Stimulated activated CD4-positive, alpha-beta T cell treated with anti-CD3 and anti-CD28 coated beads, Interleukin-2, amount 100 ng/mL, for 48 hours (primary cell): ENCODE measurements at places on chromosomes 7 and 10.
A peak's percentile ranks its signal among the peaks of the same experiment; 100 is the strongest.

GRCh38 chr7:27130540-27131389 is at the start of gene HOXA4:
Gene HOXA4, minus strand, starts transcription at chr7:27130757. Its CDS starts 24 bp downstream, at chr7:27130733.
- DNase-seq, result peak; percentile 62

DNA sequence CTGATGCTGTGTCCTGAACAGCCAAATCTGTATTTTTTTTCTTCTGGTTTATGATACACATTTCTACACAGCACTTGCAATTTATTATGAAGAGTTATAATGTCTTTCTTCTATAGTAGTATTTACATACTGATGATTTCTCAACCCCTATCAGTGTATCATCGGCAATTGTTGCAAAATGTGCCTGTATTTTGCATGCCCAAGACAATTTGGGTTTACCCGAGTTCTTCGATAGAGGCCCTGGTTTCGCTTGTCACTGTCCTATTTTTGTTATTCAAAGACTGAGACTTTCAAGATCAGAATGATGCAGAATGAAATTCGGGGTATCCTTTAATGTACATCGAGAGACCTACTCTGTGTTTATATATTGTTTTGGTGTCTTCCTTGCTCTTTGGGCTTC is 184.5 kb upstream of the PRSS58 start:
- no peak for DNase-seq

DNA sequence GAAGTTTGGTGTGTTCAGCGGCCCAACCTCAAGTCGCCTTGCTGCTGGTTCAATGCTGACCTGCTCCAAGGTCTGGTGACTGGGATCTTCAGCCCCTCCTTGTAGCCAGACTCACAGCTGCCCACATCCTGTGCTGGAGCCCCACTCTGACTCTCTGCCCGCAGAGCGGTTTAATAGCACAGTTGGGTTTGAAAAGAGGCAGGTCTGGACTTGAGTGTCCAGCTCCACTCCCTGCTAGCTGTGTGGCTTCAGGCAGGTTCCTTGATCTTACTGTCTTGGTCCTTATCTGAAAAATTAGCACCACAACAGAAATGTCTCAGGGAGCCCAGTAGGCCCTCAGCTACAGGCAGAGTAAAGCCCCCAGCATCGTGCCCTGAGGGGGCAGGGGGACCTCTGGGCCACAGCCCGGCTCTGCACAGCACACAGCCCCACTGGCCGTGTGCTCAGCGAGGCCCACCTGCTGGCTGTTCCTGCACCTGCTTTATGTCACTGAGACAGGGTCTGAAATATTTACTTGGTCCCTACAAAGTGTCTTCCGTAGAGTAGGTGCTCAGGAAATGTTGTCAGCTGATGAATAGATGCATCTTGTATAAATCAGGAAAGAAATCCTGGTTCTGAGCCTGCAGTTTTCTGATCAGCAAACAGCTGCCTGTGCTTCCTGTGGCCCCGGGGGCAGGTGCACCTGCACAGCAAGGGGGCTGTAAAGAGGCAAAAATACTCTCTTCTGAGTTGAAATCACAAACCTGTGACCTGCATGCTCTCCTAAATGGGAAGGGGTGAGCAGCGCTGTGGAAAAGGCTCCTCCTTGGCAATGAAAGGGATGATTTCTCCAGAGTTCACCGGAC is 155.5 kb downstream of the SVIL start:
- no peak for DNase-seq

- DNase-seq, result no peak
Observed at GRCh38 chr7:7014827-7015595, 167.3 kb upstream of the C1GALT1 start.

DNA sequence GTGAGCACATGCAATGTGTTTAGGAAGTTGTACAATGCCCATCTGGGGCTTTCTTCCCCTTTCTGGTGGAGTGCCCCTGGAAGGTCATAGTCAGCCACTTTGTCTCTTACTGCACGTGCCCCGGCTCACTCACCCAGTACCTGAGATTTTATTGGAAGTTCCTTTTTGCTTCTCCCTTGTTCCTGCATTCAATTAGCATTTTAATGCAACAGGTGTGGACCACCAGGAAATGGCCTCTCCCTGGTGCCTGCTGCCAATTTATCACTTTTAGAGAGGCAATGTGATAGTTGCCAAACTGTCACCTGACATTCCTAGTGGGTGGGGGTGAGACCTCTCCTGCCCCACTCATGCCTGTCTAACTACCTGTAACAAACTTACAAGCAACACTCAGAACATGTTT is 293.4 kb upstream of the DKK1 start:
- DNase-seq, result no peak

DNA sequence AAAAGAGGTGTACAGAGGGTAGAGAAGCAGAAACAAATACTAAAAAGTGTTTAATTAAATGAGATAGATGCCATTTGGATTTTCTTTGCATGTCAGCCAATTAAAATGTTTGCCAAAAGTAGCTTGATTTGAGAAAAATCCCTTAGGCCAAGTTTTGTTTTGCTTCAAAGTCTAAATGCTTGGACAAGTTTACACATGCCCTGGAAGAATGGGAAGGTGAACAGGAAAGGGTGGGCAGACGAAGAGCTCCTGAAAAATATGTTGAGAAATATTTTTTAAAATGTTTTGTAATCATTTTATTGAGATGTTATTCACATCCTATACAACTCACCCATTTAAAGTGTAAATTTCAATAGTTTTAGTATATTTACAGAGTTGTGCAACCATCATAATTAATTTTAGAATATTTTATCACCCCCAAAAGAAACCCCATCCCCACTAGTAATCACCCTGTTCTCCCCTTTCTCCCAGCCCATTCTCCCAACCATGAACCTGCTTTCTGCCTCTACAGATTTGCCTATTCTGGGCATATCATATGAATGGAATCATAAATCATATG is 98.5 kb upstream of the ANK3 start:
- DNase-seq, result no peak

GRCh38 chr10:69665474-69666320 is 35.6 kb downstream of the FAM241B start:
- DNase-seq, result no peak

GRCh38 chr7:50068026-50068425 is 25.0 kb downstream of the ZPBP start:
- no peak for DNase-seq

GRCh38 chr10:33509231-33509831 is 174.9 kb upstream of the NRP1 start:
- peak; percentile 3 for DNase-seq

- no peak for DNase-seq
Observed at GRCh38 chr10:126705951-126706565, 35.6 kb upstream of the C10orf90 start.

GRCh38 chr7:131326576-131326975 is 1.1 kb upstream of the MKLN1 start:
- DNase-seq, result no peak

- DNase-seq, result no peak
Observed at GRCh38 chr7:129835569-129835968, 117.2 kb downstream of the UBE2H start.

- peak; percentile 25 for DNase-seq
Observed at GRCh38 chr10:43689618-43689954, 40.9 kb upstream of the ZNF32 start.

- no peak for DNase-seq
Observed at GRCh38 chr10:110900983-110901382, 18.0 kb downstream of the BBIP1 start.

GRCh38 chr10:132551808-132552130 is 14.2 kb downstream of the INPP5A start:
- no peak for DNase-seq

- DNase-seq, result no peak
Observed at GRCh38 chr7:22219036-22219435, 137.9 kb downstream of the RAPGEF5 start.

DNA sequence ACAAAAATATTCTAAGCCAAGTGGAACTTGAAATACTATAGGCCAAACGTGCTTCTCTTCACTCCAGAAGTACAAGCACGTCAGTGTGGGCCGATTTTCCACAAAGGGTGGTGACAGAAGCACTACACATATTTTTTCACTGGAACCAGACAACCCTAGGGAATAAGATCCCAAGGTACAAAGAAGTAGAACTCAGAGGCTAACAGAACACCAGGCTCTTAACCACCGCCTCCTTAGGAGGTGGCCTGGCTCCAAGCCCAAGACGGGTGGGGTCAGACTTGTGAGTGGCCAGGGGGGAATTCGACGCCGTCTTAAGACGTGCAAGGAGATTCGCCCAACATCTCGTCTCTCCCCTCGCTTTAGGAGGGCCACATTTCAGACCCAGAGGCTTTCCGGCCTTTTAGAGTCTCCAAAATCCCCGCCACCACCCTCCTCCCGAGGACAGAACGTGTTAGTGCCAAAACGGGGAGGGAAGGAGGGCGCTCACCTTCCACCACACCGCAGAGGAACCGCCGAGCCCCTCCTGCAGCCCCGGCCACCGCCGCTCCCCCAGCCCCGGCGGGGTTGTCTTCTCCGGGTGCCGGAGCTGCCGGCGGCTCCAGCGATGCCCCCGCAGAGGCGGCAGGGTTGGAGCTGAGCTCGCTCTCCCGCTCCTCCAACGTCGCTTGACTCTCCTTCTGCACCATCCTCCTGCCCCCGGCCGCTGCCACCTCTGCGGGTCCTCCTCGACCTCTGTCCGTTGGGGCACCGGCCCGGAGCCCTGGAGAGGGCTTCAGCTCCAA is 716 bp downstream of the OGA start:
- peak; percentile 35 for DNase-seq

GRCh38 chr10:14086596-14086995 is 244.1 kb downstream of the FRMD4A start:
- no peak for DNase-seq

- no peak for DNase-seq
Observed at GRCh38 chr10:75076348-75076747, 35.1 kb upstream of the SAMD8 start.

DNA sequence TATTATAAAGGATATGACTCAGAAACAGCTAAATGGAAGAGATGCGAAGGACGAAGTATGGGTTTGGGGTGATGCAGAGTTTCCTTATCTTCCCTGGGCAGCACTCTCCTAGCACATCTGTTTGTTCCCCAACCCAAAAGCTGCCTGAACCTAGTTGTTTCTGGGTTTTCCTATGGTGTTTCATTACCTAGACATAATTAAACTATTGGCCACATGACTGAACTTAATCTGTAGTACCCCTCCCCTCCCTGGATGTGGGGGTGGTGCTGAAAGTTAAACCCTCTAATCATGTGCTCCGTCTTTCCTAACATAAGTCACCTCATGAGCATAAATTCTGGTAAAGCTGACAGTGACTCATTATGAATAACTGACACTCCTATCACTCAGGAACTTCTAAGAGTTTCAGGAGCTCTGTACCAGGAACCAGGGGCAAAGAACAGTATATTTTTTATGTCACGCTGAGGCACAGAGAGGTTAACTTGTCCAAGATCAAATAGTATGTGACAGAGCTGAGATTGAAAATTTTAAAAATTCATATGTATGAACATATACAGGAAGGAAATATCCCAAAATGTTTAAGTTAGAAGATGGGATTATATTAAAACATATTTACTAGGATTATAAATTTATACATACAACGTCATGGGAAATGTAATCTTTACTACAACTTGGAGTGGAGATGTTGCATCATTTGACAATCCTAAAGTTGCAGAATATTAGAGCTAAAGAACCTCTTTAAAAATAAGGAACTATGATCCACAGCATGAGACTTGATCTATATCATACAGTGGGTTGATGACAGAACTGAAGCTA is 4.8 kb downstream of the STRIP2 start:
- peak; percentile 57 for DNase-seq

DNA sequence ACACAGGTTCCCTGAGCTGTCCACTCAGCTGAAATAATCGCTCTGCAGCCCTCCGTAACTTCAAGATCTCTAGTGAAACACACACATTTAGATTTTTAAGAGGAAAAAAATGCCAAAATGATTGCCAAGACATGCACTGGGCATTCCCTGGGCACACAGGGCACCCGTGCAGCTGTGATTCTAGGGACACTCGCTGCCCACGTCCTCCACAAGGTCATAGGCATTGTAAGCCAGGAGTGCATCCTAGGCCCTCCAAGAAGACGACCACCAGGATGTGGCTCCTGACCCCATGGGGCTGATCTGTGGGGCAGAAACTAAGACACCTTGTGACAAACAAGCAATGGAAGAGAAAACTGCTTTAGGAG is 563.3 kb downstream of the PTPRN2 start:
- DNase-seq, result no peak

DNA sequence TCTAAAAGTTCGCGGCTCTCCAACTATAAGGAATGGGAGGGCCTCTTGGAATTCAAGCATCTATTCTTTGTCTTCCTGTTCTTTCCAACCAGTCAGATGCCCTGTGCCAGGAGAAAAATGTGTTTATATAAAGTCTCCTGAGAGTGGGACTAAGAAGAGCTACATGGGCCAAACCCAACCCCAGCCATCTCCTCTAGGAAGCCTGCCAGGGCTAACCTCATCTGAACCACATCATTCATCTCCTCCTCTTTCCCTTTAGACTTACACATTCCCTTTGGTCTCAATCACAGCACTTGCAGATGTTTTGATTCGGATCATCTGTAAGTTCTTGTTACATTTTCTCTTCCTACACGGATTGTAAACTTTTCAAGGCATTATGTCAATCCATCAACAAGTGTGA is 62.6 kb downstream of the DOCK4 start:
- DNase-seq, result no peak

GRCh38 chr7:78153285-78153684 is 354.7 kb downstream of the PHTF2 start:
- DNase-seq, result no peak

GRCh38 chr10:48478980-48479811 is 125.7 kb downstream of the ARHGAP22 start:
- DNase-seq, result no peak

GRCh38 chr7:24718977-24719491 is 38.2 kb downstream of the GSDME start:
- no peak for DNase-seq

- no peak for DNase-seq
Observed at GRCh38 chr10:17134282-17134681, 4.7 kb upstream of the CUBN start.

DNA sequence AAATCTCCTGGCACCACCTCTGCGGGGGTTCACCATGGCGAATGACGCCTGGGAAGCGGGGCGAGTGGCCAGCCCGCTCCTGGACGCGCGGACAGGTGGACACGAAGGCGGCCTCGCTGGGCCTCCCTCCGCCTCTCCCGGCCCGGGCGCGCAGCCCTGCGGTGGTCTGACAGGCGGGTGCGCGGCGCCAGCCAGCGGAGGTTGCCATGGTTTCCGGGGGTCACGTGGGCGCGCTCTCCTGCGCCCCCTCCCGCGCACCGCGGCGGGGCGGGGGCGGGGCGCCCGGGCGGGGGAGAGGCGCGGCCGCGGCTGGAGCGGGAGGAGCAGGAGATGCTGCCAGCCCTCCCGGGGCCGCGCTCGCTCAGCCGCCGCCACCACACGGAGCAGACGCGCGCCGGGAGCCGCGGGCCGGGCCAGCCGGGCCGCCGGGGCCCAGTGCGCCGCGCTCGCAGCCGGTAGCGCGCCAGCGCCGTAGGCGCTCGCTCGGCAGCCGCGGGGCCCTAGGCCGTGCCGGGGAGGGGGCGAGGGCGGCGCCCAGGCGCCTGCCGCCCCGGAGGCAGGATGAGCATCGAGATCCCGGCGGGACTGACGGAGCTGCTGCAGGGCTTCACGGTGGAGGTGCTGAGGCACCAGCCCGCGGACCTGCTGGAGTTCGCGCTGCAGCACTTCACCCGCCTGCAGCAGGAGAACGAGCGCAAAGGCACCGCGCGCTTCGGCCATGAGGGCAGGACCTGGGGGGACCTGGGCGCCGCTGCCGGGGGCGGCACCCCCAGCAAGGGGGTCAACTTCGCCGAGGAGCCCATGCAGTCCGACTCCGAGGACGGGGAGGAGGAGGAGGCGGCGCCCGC is at the start of gene PRKAR2B:
Gene PRKAR2B, plus strand, starts transcription at position 359 of the 848 bp plus-strand sequence. Its CDS starts 203 bp downstream, at position 562.
- peak; percentile 38 for DNase-seq

- no peak for DNase-seq
Observed at GRCh38 chr10:36771725-36772124, 353.7 kb upstream of the ANKRD30A start.

GRCh38 chr10:91010952-91011351 is 90.1 kb upstream of the ANKRD1 start:
- no peak for DNase-seq
